ENCODE measurements at places on chromosomes 3 and 15.

- no peak for DNase-seq
These were observed 307.8 kb upstream of the AGTR1 start for GRCh38 chr3:148389916-148390315.

DNA sequence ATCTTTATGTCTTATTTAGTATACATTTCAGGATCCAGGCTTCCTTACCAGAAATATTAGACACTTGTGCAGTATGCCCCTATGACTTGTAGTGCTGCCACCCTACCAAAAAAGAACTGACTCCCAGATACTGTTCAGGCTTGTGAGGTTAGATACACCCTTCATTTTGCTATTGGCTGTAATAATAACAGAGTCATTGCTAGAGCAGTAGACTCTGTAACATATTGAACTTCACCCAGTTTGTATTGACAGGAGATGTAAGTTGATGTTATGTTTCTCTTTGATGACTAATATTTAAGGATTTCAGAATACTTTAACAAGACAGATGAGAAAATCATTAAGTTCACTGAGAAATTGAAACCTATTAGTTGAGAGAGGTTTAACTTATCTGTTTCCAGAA lies 32.9 kb downstream of the RNF111 start:
- no peak for DNase-seq

GRCh38 chr3:4310971-4311370 lies 7.8 kb downstream of the SETMAR start:
- no peak for DNase-seq

DNA sequence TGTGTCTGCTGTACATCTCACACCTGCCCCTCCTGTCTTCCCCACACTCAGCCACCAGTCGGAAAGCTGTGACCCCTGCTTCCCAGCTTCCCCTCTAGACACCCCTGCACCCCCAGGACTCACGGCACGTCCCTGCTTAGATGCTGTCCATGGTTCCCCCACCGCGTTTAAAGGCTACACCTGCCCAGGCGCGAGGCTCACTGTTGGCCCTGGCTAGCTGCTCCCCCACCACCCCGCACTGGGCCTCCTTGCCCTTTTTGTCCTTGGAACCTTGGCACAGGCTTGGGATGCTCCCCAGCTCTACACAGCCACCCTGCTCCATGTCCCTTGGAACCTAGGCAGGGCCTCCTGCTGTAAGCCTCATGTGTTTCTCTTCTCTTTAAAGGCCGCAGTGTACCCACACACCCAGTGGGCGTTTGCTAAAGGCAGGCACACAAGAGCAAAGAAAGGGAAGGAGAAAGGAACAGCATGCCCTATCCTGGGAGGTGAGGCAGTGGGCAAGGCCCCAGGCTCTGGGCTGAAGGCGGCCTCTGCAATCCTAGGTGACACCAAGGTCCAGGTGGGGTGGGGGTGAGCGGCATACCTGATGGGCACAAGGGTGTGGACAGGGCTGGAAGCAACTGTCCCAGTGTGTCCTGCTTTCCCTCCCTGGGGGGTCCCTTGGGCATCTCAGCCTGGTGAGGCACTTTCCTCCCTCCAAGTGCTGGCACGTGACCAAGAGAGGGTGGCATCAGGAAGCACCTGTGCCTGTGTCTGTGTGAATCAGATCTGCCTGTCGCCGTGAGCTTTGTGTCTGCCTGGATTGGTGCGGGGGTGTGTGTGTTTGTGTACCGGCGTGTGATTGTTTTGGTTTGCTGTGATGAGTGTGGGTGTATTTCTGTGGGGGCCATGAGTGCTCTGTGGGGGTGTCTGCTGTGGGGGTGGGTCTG lies 54.4 kb downstream of the TPRA1 start:
- no peak for DNase-seq

DNA sequence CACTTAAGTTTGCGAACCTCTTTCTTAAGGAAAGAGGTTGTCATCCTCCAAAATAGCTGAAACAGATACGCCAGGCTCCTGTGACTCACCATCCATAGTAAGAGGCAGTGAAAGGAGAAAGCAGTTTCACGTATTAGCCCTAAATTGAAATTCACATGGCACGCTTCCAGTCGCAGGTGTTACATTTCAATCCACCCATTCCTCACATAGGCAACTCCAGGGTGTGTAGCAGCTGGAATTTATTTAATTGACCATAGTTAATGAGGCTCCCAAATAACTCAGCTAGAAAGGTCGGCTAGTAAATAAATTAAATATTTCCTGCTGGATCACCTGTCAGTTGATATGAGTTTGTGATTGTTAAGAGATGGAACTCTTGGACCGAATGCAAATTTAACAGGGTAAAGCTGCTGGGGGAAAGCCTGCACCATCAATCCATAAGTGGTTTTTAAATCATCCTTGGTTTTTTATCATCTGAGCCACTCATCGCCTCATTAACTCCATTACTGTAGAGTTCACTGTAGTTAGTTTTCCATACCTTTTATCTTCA lies 19.6 kb downstream of the NSUN3 start:
- no peak for DNase-seq

GRCh38 chr3:67640023-67640660 lies 14.3 kb downstream of the SUCLG2 start:
- no peak for DNase-seq

DNA sequence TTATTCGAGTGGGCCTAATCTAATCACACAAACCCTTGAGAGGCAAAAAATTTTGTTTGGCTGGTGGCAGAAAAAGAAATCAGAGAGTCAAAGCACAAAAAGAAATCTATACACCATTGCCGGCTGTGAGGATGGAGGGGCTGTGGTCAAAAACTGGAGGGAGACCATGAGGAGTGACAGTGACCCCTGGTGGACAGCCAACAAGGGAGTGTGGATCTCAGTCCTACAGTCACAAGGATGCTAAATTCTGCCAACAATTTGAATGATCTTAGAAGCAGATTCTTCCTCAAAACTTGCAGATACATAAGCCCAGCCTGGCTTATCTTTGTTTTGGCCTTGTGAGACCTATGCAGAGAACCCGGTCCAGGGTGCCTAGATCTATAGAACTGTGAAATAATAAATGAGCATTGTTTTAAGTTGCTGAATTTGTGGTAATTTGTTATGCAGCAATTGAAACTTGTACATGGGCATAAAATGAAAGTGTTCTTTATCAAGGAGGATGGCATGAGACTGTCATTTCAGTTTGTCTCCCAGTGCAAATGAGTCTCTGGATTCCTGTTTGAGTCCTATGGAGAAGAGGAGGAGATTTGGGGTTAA lies 103.0 kb upstream of the ARHGEF26 start:
- no peak for DNase-seq

DNA sequence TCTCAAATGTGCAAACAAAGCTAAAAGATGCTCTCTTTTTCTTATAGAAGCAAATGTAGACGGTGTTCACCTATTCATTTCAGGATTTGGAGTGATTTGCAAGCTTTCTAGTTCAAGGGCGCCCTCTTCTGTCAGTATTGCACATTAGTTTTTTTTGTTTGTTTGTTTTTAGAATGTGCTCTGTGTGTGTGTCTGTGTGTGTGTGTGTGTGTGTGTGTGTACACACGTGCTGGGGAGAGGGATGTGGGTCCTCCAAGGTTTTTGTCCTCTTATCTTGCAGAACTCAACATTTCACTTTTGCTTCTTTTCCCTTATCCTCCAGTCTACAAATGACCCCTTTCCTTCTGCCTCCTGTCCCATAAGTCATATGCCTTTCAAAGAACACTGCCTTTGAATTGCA lies 23.5 kb downstream of the DNAH1 start:
- DNase-seq = no peak

DNA sequence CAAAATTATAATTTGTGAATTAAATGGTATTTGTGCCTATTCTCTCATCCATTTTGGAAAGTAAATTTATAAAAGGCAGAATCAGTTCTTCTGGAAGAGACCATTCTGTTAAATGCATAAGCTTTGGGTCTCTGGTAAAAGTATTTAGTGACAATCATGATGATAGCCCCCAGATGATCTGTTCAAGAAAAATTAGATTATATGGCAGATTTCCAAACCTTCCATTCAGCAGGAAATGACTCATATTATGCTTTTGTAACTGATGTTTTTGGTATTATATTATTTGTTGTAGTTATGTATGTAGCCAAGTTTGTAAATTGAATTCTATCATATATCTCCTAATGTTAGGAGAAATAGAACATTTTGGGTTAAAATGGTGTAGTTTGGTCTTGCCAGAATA lies 340.8 kb upstream of the DPH6 start:
- DNase-seq = no peak

- DNase-seq = no peak
These were observed 62.5 kb downstream of the VPS13C start for GRCh38 chr15:61997786-61998185.
